Hepatocyte (in vitro differentiated cells): ENCODE measurements at places on chromosomes 5 and 9. TPM values are rescaled to one million over a fixed set of nuclear protein-coding genes. Genes with fewer than 3 reads are reported as not detected.

DNA sequence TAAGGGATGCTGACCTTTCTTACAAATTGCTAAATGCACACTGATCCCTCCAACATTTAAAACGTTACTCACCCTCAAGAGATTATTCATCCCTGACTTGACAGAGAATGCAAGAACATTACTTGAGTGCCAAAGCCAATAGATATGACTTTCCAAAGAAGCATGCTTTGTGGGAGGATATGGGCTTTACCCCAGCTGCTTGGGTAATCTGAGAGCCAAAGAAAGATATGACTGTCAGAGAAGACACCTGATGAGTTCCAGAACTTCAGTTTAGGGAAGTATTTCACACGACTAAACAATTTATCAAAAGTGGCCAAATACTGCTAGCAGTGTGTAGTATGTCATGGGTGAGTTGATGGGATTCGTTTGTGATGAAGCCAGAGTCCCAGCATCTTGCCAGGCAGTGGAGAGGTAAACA is 7.4 kb upstream of the SPDL1 start:
- H3K27ac ChIP-seq, result no peak overlapping the region
- no peaks in the 10 kb centered on the region for H3K27me3 ChIP-seq

DNA sequence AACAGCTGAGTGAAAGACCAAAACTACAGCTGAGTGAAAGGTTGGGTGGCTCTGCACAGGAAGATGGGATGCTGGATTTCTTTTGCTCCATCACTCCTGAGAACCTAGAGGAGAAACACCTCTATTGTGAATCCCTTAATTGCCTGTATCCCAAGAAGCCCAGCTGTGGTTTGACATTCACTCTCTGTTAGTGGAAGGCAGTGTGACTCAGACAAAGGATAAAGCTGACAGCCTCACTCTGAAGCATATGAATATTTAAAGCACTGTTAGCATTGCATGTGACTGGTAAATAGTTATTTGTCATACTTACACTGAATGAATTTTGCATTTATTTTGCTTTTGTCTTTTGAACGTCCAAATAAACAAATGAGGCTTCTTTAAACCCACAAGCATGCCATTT is 367.1 kb upstream of the RIOK2 start:
- no peaks in the 10 kb centered on the region for H3K4me1 ChIP-seq
- H3K36me3 ChIP-seq, result no peaks in the 10 kb centered on the region
- H3K27me3 ChIP-seq, result no peaks in the 10 kb centered on the region
- no peak overlapping the region for H3K4me3 ChIP-seq
- no peak overlapping the region for H3K27ac ChIP-seq

GRCh38 chr9:104206766-104207165 is 112.7 kb downstream of the SMC2 start:
- H3K36me3 ChIP-seq, result no peaks in the 10 kb centered on the region
- no peaks in the 10 kb centered on the region for H3K27me3 ChIP-seq
- no peak overlapping the region for H3K27ac ChIP-seq
- no peak overlapping the region for H3K4me3 ChIP-seq

GRCh38 chr5:162091336-162091735 is 23.8 kb downstream of the GABRG2 start:
- DNase-seq, result no peak
- no peak overlapping the region for H3K27ac ChIP-seq
- no peaks in the 10 kb centered on the region for H3K36me3 ChIP-seq
- no peaks in the 10 kb centered on the region for H3K4me1 ChIP-seq
- no peaks in the 10 kb centered on the region for H3K27me3 ChIP-seq

DNA sequence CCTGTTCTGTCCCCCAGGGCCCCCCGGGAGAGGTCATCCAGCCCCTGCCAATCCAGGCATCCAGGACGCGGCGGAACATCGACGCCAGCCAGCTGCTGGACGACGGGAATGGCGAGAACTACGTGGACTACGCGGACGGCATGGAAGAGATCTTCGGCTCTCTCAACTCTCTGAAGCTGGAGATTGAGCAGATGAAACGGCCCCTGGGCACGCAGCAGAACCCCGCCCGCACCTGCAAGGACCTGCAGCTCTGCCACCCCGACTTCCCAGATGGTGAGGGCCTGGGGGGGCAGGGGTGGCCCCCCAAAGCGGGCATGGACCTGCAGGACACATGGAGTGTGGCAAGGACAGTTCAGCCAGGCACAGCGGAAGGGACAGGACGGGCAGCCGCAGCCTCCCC is 56.0 kb upstream of the FCN2 start:
- no peaks in the 10 kb centered on the region for H3K4me1 ChIP-seq
- H3K27me3 ChIP-seq, result no peaks in the 10 kb centered on the region
- no peak for DNase-seq

Gene FAM151B
- 0.94 and 1.9 TPM in 2 replicates for polyA plus RNA-seq

Gene PIP5K1B
- 2.5 and 3.7 TPM in 2 replicates for polyA plus RNA-seq

Gene PCDHGA1
- not detected in 2 replicates for polyA plus RNA-seq
